Bronchial epithelial cell (primary cell): ENCODE measurements at places on chromosomes 6 and 20.
A peak's percentile ranks its signal among the peaks of the same experiment; 100 is the strongest.

- peak; percentile 40 for DNase-seq
These were observed 41.7 kb downstream of the MOCS1 start for GRCh38 chr6:39892490-39893129.

- DNase-seq = peak; percentile 4
These were observed 734 bp downstream of the MMS22L start for GRCh38 chr6:97282238-97282725.

- no peak for DNase-seq
These were observed 145.0 kb downstream of the LRRC1 start for GRCh38 chr6:53939830-53940229.

DNA sequence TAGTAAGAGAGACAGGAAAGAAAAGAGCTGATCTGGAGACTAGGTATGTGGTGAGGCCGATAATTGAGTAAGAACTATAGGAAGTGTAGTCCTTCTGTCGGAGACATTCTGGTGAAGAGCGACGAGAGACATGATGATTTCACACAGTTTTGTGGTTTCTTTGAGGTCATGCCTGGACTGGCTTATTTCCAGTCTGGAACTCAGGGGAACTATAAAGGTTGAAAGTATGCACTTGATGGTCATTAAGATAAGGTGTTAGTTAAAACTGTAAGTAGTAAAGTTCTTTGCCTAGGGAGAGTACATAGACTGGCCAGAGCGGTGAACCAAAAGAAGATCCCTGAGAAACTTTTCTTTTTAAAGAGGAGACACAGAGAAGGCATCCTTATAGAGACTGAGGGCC lies 68.8 kb downstream of the RFX6 start:
- peak; percentile 89 for DNase-seq

GRCh38 chr6:66860328-66860727 lies 1153.3 kb upstream of the EYS start:
- DNase-seq = no peak
